ENCODE measurements at places on chromosomes 6 and 20.

DNA sequence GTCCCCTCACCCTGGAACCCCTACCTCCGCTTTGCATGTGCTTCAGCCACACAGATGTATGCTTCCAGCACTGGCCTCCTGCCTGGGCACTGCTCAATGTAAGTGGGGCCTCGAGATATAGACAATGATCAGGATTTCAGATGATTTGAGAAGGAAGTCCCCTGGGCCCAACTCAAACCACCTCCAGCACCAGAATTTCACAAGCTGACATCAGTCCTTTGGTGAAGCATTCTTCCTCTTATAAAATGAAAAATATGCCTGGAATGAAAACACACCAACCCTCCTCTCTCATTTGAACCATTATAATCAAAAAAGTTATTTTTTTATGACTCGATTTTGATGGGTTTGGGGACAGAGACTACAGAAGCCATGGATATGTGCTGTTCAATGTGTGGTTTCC, 48.5 kb downstream of the BTBD3 start:
- no peak for DNase-seq

GRCh38 chr6:132527791-132528190, 10.3 kb upstream of the TAAR9 start:
- no peak for DNase-seq

DNA sequence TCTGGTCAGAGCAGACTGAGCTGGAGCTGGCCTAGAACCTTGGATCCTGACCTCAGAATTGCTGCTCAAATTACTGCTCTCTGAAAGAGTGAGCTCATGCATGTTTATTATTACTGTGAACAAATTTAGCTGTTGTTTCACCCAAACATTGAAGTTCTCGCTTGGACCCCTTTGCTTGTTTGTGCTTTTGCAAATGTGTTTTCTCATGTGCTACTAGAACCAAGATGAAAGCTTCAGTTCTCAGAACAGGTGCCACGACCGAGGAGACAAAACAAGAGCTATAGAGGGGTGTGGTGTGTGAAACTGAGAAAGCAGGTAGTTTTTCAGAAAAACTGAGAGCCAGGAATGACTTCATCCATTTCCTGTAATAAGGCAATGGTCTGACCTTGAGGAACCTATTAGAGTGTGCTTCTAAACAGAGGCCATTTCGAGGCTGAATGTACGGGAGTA, 50.0 kb upstream of the ESR1 start:
- DNase-seq, result no peak

DNA sequence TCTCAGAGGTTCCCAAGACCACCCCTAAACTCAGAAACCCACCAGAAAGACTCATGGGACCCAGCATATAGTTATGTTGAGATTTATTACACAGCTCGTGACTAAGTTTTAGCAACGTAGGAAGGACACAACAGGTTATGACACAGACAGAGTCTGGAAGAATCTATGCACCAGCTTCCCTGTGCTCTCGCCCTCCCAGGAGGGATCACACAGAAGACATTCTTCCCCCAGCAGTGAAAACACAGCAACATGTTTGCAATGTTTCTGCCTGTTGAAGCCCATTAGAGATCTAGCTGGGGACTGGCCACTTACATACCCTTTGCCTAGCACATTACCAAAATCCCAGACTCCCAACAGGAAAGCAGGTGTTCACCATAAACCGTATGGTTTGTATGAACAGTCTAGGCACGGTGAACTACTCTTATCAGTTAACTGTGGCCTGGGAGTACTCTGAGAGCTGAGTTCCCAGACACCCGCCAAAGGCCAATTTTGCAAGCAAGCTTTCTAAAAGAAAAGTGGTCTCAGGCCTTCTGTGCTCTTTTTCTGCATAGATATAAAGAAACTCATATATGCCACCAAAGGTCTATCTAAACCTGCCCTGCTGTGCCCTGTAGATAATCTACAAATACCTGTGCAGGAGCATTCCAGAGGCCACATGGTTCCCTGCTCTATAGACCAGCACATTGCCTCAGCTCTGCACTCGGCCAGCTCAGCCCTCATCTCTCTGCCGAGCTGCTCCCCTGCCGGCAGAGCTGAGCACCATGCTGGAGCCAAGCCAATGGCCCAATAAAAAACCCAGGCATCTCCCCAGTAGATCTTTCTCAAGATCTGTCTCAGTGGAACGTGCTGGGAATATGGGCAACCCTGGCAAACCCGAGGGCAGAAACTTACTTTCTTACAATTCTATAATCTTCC, 69.6 kb upstream of the SMIM28 start:
- DNase-seq, result no peak

GRCh38 chr20:36812594-36813463, 39.3 kb upstream of the DSN1 start:
- no peak for DNase-seq

DNA sequence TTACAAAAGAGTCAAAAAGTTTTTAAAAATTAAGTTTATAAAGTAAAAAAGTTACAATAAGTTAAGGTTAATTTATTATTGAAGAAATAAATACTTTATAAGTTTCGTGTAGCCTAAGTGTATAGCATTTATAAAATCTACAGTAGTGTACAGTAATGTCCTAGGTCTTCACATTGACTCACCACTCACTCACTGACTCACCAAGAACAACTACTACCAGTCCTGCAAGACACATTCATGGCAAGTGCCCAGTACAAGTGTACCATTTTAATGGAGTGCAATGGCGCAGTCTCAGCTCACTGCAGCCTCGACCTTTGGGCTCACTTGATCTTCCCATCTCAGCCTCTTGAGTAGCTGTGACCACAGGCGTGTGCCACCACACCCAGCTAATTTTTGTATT, 128.2 kb downstream of the GPX5 start:
- no peak for DNase-seq

GRCh38 chr6:119781365-119781764, 431.8 kb upstream of the MAN1A1 start:
- DNase-seq, result no peak

GRCh38 chr6:35804996-35805736, at the start of gene LHFPL5:
Gene LHFPL5 (plus strand): TSS chr6:35805352. CDS start chr6:35805671, 319 bp downstream.
- peak; percentile 75 for DNase-seq

- no peak for DNase-seq
These were observed 72.3 kb upstream of the CCN2 start for GRCh38 chr6:132023490-132023889.

GRCh38 chr6:159061805-159062563, 17.2 kb upstream of the TAGAP start:
- peak; percentile 53 for DNase-seq

- no peak for DNase-seq
These were observed 119.5 kb upstream of the CD93 start for GRCh38 chr20:23205611-23206041.

DNA sequence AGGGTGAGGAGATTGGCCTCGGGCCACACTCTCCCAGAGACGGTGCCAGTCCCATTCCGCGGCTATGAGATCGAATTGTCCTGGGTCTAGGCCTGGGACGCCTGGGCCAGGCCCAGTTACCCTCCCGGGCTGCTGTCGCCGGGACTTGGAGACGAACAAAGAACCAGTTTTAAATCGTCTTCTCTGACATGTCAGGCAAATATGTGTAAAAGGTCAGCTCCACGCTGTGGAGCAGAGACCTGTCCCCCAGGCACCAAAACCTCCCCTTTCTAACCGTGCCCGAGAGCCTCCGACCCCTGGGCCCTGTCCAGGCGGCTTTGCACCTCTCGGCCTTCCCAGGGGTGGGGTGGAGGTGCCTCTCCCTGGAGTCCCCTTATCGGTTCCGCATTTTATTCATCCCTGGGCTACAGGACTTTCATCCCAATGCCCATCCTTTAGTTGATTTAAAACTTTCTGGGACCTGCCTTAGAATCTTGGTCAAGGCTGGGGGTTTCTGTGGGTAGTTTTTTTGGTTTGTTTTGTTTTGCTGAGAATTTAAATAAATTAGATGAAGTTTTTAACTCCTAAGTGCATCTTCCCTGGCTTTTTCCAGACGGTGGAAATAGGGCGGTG, 5.8 kb upstream of the TFAP2A start:
- no peak for DNase-seq

GRCh38 chr6:19632786-19633185, 204.4 kb upstream of the ID4 start:
- no peak for DNase-seq

- no peak for DNase-seq
These were observed 101.8 kb upstream of the SGK1 start for GRCh38 chr6:134419716-134420115.

DNA sequence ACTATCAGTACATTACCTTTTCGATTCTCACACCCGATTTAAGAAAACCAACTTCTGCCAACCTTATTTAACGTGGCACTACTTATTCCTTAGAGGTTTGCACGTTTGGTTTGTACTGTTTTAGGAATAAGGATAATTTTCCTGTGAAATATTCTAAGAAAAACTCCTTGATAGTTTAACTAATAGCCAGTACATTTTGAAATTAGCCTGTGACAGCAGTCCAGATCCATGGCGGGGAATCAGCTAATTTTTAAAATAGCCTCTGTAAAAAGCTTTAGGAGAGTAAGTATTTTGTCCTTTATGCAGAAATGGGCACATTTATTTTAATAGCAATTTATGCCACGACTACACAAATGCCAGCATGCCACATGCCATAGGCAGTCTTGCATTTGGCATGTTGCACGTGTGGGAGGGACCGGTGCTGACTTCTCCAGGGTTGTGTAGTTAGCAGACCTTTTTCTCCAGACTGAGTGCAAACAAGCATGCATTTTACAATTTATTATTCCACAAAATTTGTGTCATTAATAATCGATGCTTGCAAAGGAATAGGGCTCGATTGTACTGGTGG, 6.2 kb downstream of the FOXC1 start:
- no peak for DNase-seq

- no peak for DNase-seq
These were observed 74.6 kb downstream of the SULF2 start for GRCh38 chr20:47710665-47711045.

GRCh38 chr20:60815656-60816055, 436.4 kb upstream of the CDH4 start:
- DNase-seq, result no peak

GRCh38 chr6:67541586-67541985, 1093.5 kb upstream of the ADGRB3 start:
- no peak for DNase-seq

GRCh38 chr6:99434702-99435530, 9.8 kb upstream of the PNISR start:
- DNase-seq, result no peak

GRCh38 chr6:35052694-35053565, 88.2 kb downstream of the TCP11 start:
- no peak for DNase-seq
